ENCODE measurements at places on chromosomes 2 and 18.

- H3K27ac ChIP-seq = no peak overlapping the region
- no peaks in the 10 kb centered on the region for H3K27me3 ChIP-seq
- no peak overlapping the region for H3K4me3 ChIP-seq
- DNase-seq = no peak
- H3K4me1 ChIP-seq = peaks cover 2% of the 10 kb centered on the region
Observed at GRCh38 chr2:105895990-105896764, 151.5 kb downstream of the NCK2 start.

GRCh38 chr18:6650127-6650507, 79.4 kb upstream of the ARHGAP28 start:
- no peaks in the 10 kb centered on the region for H3K4me1 ChIP-seq
- H3K36me3 ChIP-seq = no peaks in the 10 kb centered on the region
- no peak for DNase-seq

DNA sequence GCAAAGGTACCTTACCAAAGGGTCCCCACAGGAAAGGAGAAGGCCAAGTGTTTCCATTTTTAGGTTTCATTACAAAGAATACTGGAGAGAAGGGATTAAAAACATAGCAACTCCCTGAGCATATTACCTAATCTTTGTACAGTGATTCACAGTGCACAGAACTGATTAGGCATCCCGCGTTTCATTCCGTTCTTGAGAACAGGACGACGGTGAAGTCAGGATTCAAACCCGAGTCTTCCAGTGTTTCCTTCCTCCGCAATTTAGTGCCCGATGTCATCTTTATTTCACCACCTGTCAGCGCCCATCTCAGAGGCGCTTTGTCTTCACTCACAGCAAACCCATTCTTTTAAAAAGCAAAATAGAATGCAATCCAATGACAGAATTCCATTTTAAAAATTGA, 488.5 kb downstream of the EIPR1 start:
- H3K4me1 ChIP-seq = no peaks in the 10 kb centered on the region
- no peak for DNase-seq
- no peak overlapping the region for H3K4me3 ChIP-seq
- H3K27ac ChIP-seq = no peak overlapping the region

GRCh38 chr2:208546860-208547650, 140.5 kb downstream of the PTH2R start:
- no peaks in the 10 kb centered on the region for H3K36me3 ChIP-seq
- no peak overlapping the region for H3K27ac ChIP-seq
- H3K27me3 ChIP-seq = no peaks in the 10 kb centered on the region
- no peak overlapping the region for H3K4me3 ChIP-seq
- DNase-seq = no peak

- H3K27ac ChIP-seq = no peak overlapping the region
- no peaks in the 10 kb centered on the region for H3K36me3 ChIP-seq
- no peaks in the 10 kb centered on the region for H3K27me3 ChIP-seq
- H3K4me1 ChIP-seq = no peaks in the 10 kb centered on the region
Observed at GRCh38 chr2:210392469-210392881, 77.5 kb upstream of the MYL1 start.

DNA sequence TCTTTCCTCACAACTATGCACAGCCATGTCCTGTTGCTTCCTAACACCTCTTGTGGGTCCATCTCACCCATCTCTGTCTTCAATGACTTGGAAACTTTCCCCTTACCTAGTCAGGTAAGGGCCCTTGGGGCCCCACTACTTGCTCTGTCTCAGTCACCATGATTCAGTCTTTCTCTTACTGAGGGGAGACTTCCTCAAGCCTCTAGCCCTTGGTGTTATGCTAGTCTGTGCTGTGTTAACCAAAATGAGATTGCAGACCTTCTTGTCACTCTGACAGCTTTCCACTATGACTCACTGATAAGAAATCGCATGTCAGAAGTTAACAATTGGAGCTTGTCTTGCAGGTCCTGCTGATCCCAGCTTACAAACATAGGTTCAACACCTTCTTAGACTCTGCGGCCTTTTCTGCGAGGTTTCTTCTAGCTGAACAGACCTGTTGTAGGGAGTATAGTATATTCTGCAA, 65.3 kb downstream of the WDR75 start:
- no peaks in the 10 kb centered on the region for H3K27me3 ChIP-seq
- DNase-seq = peak; percentile 58
- H3K36me3 ChIP-seq = no peaks in the 10 kb centered on the region
- H3K4me1 ChIP-seq = no peaks in the 10 kb centered on the region
- no peak overlapping the region for H3K4me3 ChIP-seq

DNA sequence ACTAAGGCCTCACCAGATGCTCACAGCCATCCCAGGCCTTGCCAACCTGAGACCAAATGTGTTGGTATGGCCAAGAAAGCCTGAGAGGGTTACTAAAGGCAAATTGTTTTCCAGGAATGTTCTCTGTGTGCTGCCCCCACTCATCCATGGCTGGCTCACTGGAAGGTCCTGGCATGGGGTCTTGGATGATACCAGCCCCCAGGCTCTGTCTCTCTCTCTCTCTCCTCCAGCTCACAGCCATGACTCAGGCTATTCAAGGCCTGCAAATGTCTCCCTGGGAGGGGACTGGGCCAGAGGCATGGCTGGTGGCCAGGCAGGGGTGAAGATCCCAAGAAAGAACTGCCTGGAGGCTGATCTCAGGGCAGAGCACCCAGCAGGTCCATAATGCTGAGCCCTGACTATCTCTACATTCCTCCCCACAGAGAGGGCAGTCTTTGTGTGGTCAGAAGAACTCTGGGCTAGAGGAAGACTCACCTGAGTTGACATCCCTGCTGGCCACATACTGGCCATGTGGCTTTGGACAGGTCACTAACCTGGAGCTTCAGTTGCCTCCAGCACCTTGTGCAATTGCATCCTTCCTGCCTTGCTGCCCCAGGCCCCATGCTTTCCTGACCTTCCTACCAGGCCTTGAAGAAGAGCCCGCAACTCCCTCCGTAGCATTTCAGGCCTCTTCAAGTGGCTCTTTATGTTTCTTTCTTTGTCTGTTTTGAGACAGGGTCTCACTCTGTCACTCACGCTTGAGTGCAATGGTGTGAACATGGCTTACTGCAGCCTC, 150.4 kb downstream of the ZFP36L2 start:
- H3K36me3 ChIP-seq = no peaks in the 10 kb centered on the region
- peak; percentile 93 for DNase-seq
- no peak overlapping the region for H3K4me3 ChIP-seq
- H3K4me1 ChIP-seq = peaks cover 45% of the 10 kb centered on the region
- peak overlapping the region; percentile 98 for H3K27ac ChIP-seq
- H3K27me3 ChIP-seq = no peaks in the 10 kb centered on the region

DNA sequence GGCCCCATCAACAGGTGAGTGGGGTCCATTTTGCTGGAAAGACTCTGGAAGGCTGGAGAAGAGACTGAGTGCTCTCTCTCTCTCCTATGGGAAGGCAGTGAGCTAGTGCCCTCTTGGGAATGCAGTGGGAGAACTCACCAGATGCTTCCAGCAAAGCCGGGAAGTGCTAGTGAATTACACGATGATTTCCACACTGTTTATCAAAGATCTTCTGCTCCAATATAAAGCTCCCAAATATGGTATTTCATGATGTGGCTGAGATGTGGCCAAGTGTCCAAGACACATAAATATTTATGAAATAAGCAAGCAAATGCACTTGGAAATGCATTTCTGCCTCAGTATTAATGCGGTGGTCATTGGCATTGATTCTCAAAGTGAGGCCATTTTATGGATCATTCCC, 135.9 kb downstream of the VAPA start:
- H3K27me3 ChIP-seq = no peaks in the 10 kb centered on the region
- H3K4me3 ChIP-seq = no peak overlapping the region
- no peak overlapping the region for H3K27ac ChIP-seq

DNA sequence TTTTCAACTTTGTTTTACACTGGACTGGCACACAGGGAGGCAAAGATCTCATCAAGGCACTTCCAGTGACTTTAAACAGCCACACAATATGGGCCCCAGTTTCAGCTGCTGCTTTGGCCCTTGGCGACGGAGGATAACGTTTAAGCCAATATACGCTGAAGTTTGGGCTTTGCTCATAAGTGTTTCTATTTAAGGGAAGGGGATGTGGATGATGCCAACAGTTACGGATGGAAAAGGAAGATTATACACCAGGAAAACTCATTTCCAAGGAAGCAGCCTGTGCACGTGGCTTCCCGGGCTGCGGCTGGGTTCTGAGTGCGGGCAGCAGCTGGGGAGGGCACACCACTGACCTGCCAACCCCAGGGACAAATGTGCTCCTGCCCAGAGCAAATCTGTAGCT, 151.1 kb downstream of the SH3BP4 start:
- no peak overlapping the region for H3K27ac ChIP-seq
- H3K4me1 ChIP-seq = peaks cover 4% of the 10 kb centered on the region
- no peak overlapping the region for H3K4me3 ChIP-seq

Data from fibroblast of lung (primary cell).